Activated naive CD8-positive, alpha-beta T cell treated with anti-CD3 and anti-CD28 coated beads for 36 hours (primary cell): ENCODE measurements at places on chromosomes 5 and 9. TPM values are rescaled to one million over a fixed set of nuclear protein-coding genes. Genes with fewer than 3 reads are reported as not detected.

The PCDHB13 gene
- not detected for total RNA-seq

The CDHR2 gene
- total RNA-seq: 0.31 TPM

The MYMK gene
- not detected for total RNA-seq

The DMRTA1 gene
- not detected for total RNA-seq

The GNA14 gene
- not detected for total RNA-seq

The SPATA31D4 gene
- not detected for total RNA-seq

The WWC1 gene
- total RNA-seq: 1.5 TPM

The NRARP gene
- 5.0 TPM for total RNA-seq

The PCDHGA4 gene
- not detected for total RNA-seq

The HTR1A gene
- not detected for total RNA-seq

The DOK3 gene
- 8.6 TPM for total RNA-seq

The TERT gene
- 6.2 TPM for total RNA-seq

The RPP25L gene
- 31.6 TPM for total RNA-seq

The ENG gene
- 17.7 TPM for total RNA-seq

The PPP1R2B gene
- not detected for total RNA-seq

The GIN1 gene
- total RNA-seq: 7.5 TPM

The ZFP2 gene
- total RNA-seq: 0.32 TPM

The C5orf46 gene
- total RNA-seq: not detected

The CD180 gene
- 0.04 TPM for total RNA-seq

The IL3 gene
- 0.20 TPM for total RNA-seq

The NTRK2 gene
- total RNA-seq: 0.02 TPM

The OSTF1 gene
- 38.2 TPM for total RNA-seq

The ZFP37 gene
- 2.5 TPM for total RNA-seq

The HTR4 gene
- total RNA-seq: not detected
